ENCODE measurements at places on chromosomes 6 and 20.
A peak's percentile ranks its signal among the peaks of the same experiment; 100 is the strongest.

- peak; percentile 20 for DNase-seq
Observed at GRCh38 chr20:37651932-37652331, 41.9 kb upstream of the CTNNBL1 start.

DNA sequence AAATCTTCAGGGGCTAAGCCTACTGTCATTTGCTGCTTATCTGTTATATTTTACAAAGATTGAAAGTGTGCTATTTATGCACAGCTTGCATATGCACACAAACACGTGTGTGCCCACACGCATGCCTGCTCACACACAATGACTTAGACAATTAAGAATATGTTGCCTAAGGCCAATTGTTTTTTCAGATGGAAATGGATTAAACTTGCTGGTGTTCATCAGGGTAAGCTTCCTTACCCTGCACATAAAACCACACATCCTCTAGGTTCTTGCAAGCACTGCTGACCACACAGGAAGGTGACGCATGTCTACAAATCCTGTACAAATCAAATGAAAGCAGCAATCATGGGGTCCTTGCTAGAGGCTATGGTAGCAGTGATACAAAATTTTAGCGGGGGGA is 58.4 kb downstream of the GJA10 start:
- DNase-seq = no peak

GRCh38 chr20:11753155-11753554 is 164.5 kb upstream of the BTBD3 start:
- no peak for DNase-seq

GRCh38 chr6:4640139-4640538 is 136.1 kb upstream of the CDYL start:
- DNase-seq = no peak

DNA sequence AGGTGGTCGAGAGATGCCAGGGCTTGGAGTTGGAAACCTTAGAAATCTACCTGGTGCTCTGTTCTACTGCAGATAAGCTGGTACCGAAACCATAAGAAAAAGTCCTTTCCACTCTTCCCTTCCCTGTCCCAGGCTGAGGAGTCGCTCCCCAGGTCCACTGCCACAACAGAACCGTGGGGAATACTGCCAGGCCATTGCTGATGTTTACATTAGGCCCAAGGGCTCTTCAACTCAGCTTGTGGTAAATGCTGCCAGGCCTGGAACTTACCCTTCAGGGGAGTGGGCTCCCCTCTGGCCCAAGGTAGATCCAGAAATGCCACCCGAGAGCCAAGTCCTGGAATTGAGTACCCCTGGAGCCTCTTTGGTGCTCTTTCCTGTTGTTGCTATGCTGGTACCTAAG is 388.4 kb downstream of the ESR1 start:
- no peak for DNase-seq

GRCh38 chr6:36319436-36319762 is 17.3 kb downstream of the BNIP5 start:
- DNase-seq = no peak

Data from stimulated activated CD4-positive, alpha-beta T cell treated with anti-CD3 and anti-CD28 coated beads, Interleukin-1b, Interleukin-23, amount 100 ng/mL, for 4 hours (primary cell).